ENCODE measurements at places on chromosomes 2 and 18.

- no peak for DNase-seq
Measured at GRCh38 chr2:207871911-207872310, 102.2 kb upstream of the FZD5 start.

- no peak for DNase-seq
Measured at GRCh38 chr18:79872527-79873444, 75.0 kb downstream of the KCNG2 start.

- peak; percentile 41 for DNase-seq
Measured at GRCh38 chr2:64453770-64454385, at the start of gene LGALSL. LGALSL (plus strand) TSS chr2:64454162; CDS start chr2:64454546, 384 bp downstream.

- DNase-seq, result peak; percentile 89
Measured at GRCh38 chr2:174593574-174594203, 3.9 kb downstream of the WIPF1 start.

- DNase-seq, result no peak
Measured at GRCh38 chr2:173221937-173222594, 132.6 kb upstream of the CDCA7 start.

- DNase-seq, result no peak
Measured at GRCh38 chr2:127834951-127835350, 23.0 kb downstream of the POLR2D start.

GRCh38 chr2:106646605-106647004 is 159.4 kb downstream of the CD8B2 start:
- DNase-seq, result no peak

DNA sequence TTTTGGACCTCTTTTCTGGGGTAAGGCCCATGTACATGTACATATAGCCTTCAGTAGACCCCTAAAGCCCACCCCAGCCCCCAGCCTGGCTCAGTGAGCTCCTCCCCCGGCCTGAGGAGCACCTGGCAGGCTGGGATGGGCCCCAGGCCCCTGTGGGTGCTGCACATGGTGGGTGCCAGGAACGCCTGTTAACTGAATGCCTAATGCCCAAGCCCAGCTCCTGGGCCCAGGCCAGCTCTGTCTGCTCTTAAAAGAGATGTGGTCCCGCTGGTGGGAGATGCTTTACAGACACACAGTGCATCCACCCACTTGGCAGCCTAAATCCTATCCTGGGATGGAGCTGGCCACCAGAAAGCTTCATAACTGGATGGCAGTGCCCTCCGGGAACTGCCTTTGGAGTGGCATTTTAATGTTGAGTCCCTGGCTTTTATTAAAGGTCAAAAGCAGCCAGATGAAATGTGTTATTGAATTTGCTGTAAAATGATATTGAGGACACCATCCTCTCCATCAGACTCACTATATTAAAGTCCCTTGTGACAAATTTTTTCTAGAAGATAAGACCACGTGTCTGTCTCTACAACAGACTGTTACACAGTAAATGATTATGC is 7.7 kb upstream of the OXER1 start:
- no peak for DNase-seq

- no peak for DNase-seq
Measured at GRCh38 chr2:152031747-152032306, 67.0 kb downstream of the CACNB4 start.

DNA sequence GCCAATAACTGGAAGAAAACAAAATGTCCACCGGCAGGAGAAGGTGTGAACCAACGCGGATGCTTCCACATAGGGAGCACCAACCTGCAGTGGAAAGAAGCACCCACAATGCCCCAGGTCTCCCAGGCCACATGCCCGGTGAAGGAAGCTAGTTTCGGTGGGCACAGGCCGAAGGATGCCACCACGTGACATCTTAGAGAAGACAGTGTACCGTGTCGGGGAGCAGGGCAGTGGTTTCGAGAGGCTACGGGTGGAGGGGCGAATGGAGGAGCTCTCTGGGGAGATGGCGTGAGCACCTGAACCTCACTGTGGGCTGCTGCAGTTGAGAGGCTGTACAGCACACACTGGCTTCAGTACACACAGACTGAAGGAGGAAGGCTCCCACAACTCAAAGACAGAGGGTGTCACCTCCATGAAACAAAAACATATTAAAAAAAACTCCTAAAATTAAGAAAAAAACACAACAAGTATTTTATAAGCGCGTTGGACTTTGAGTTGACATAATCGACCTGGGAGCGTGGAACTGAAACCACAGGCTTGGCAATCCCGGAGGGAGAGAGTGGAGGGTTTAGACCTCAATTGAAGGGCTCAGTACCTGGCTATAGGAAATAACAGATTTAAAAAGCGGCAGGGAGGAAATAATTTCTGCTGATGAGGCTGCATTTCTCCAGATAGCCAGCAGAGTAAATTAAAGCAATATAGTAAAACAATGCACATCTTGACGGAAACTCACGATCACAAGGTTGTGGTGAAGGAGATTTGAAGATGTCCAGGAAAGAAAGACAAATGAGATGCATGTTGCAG is 160.1 kb downstream of the RTP5 start:
- no peak for DNase-seq

DNA sequence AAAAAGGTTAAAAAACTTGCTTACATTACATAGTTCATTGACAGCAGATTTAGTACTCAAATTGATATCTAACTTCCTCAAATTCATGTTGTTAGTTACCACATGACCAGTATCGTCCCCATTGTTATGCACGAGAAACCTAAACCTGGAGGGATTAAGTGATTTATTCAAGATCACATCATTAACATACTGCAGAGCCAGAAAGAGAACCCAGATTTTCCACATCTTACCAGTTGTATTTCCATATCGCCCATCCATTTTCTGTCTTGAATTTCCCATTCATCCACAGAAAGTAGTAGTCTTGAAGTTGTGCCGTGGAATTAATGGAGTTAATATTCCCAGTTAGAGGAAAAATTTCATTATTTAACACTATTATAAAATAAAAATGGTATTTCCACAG is 512.0 kb downstream of the METTL4 start:
- DNase-seq, result no peak

Data from CD8-positive, alpha-beta T cell (primary cell).